Vagina (tissue), 2 donors: ENCODE measurements at places on chromosomes 6 and 20.

DNA sequence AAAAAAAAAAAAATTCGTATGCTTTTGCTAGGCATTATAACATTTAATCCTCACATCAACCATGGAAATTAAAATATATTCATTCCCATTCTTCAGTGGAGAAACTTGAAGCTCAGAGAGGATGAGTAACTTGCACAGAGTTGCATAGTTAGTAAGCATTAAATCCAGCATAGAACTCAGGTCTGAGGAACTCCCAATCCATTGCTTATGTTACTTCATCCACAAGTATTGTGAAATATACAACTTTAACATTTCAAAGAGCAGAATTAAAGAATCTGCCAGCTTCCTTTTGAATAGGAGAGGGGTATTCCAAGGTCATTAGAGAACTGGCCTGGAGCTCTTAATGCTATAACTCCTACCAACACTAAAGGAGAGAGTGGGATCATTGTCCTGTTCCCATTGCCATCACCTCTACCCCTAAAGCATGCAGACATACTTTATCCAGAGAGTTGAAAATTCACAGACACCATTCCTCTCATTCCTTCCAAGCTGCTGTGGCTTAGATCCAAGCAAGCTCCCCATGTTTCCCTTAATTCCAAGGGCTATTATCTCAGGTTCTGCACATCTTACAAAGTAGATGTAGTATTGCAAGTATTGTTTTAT lies 91.9 kb downstream of the FLRT3 start:
- DNase-seq, result no peak

GRCh38 chr6:44854712-44855443 lies 467.4 kb downstream of the CDC5L start:
- no peak for DNase-seq

- DNase-seq, result no peak
These were observed 6.0 kb downstream of the L3MBTL1 start for GRCh38 chr20:43513372-43513930.

DNA sequence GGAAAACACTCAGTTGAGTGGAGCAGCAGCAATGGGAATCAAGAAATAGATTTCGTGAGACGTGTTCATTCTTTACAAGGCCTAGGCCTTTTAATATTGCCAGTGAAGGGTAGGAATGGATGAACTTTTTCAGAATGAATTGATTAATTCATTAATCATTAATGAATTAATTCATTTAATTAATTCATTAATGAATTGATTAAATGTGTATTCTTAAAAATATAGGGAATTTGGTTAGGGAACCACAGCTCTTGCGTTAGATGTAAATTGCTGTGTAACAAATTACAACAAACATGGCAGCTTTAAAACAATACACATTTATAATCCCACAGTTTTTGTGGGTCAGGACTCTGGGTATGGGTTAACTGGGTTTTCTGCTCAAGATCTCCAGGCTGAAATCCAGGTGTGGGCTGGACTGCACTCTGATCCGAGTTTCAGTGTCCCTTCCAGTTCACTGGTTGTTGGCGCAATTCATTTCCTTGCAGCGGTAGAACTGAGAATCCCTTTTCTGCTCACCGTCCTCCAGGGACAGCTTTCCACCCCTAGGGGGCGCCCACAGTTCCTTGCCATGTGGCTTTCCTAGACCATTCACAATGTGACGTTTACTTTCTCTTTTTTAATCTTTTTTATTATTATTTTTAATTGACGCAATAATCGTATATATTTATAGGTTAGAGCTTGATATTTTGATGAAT lies 32.8 kb upstream of the BCAS1 start:
- DNase-seq, result no peak

- DNase-seq, result no peak
These were observed 499 bp downstream of the TTI1 start for GRCh38 chr20:38032585-38033329.

DNA sequence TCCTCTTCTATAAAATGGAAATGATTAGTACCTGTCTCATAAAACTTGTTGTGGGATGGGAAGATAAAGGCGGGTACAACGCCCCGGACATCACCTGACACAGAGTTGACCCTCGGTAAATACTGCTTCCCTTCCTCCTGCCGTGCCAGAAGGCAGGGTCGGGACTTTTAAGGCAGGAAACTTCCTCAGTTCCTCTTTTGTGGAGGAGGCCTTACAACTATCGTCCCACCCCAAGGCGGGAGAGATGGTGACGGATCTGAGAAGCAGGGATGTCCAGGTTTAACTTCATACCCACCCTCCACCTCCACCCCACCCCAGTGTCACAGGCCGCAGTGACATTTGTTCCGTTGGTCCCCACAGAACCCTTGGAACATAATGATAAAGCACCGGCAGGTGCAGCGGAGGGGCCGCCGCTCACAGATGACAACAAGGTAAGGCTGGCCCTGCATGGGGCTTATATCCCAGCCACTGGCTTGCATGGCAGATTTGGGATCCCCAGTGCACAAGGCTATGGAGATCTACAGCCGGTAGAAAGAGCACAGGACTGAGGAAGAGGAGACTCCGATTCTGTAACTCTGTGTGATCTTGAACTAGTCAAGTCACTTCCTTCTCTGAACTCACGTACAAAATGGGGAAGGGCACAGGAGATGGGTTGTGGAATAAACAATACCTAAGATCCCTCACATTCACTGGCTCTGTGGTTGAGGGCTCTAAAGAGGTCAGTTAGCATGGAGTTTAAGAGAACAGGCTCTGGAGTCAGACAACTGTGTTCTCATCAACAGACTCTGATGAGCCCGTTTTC lies 764 bp downstream of the DNTTIP1 start:
- DNase-seq, result no peak

GRCh38 chr6:25508051-25508450 lies 144.0 kb upstream of the SCGN start:
- no peak for DNase-seq
